ENCODE measurements at places on chromosomes 16 and 17.

- DNase-seq: no peak
Measured at GRCh38 chr16:12132290-12132689, 155.8 kb downstream of the SNX29 start.

GRCh38 chr17:75277664-75278071, 6.6 kb upstream of the MIF4GD start:
- no peak for DNase-seq

GRCh38 chr17:59830007-59830630, 62.6 kb downstream of the TUBD1 start:
- DNase-seq: no peak

- DNase-seq: no peak
Measured at GRCh38 chr17:42891539-42892152, 9.0 kb upstream of the G6PC1 start.

DNA sequence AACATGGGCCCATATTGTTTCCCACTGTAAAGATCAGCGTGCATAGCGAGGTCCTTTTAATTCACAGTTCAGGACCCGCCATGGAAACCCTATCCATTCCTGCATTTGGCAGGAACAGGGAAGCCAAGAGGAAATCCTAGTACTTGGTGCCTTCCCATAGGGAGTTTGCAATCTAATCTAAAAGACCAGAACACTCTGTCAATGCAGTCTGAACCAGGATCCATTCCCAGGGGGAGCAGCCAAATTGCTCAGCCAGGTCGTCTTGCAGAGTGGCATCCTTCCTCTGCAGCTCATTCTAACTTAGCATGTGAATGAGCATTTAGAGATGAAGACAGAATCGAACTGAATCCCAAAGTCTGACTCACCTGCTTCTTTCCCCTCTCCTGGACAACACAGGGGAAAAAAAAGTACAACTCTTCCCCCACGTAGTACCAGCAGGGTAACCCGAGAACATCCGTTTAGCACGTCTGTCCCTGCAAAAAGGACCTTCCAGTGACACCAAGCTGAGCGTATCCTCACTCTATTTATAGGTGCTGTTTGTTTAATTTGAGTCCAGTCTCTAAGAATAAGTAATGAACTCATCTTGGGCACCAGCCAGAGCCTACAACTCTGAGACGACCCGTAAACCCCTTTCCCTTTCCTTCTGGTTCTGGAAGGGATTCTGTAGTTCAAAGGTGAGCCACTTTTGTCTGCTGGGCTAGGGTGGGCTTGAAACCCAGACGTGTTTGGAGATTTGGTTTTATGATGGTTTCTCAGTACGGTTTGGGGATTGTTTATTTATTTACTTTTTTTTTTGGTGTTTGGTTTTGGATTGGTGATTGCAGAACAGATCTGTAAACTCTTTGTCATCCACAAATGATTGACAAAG, 74.5 kb downstream of the ERCC4 start:
- DNase-seq: no peak

DNA sequence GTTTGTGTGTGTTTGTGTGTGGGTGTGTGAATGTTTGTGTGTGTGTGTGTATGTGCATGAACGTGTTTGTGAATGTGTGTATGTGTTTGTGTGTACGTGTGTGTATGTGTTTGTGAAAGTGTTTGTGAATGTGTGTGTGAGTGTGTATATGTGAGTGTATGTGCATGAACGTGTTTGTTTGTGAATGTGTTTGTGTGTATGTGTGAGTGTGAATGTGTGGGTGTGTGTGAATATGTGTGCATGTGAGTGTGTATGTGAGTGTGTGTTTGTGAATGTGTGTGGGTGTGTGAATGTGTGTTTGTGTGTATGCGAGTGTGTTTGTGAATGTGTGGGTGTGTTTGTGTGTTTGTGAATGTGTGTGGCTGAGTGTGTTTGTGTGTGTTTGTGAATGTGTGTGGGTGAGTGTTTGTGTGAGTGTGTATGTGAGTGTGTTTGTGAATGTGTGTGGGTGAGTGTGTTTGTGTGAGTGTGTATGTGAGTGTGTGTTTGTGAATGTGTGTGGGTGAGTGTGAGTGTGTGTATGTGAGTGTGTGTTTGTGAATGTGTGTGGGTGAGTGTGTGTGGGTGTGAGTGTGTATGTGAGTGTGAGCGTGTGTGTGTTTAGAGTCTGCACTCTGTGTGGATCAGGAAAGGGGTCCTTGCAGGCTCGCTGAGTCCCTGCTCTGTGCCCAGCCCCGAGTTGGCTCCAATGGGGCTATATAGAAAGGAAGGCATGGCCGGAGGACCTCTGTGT, 890 bp upstream of the CD300A start:
- no peak for DNase-seq

GRCh38 chr17:82145550-82146155, 47.6 kb upstream of the FASN start:
- DNase-seq: no peak

DNA sequence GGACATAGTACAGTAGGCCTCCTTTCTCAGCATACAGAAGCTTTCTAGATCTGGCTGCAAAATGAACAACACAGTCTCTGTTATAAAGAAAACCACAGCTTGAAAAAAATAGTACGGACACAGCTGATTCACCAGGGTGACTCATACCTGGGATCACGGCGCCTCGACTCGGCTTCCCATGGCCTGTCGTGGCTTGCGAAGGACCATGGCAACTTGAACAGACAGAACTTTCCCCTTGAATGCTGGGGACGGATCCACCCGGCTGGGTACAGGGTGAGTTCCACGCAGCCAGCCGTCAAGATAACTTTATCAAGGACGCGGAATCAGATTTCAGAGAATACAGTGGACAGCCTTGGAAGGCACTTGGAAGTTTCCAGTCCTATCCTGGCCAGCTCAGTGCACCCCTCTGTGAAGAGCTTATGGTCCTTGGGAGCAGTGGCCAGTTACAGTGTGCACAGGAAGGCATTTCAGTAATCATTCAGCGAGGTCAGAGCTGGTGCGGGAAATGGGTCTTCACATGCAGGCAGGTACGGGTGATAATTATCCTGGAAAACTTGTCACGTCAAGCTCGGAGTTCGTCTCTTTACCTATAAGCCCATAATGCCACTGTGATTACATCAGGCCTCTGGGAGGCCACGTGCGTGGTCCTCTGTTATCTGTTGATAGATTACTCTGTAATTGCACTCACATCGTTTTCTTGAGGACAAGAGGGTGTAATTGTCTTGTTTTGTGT, 57.9 kb upstream of the MAF start:
- DNase-seq: no peak

DNA sequence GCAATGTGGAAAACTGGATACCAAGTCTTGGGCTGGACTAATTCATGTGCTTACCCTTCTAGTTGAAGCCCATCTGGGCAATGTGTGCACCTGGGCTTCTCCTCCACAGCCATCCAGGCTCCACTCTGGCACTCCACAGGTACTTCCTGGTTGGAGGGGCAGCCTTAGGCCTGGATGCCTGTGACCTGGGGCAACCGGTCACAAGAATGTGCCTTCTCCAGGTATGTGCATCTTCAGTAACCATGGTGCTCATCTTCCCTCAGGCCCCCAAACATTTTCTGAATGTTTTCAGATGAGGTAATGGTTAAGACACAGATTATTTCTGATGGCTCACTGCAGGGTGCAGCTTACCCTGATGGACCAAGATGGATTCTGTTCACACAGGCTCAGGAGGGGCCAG, 11.1 kb downstream of the C16orf86 start:
- no peak for DNase-seq

DNA sequence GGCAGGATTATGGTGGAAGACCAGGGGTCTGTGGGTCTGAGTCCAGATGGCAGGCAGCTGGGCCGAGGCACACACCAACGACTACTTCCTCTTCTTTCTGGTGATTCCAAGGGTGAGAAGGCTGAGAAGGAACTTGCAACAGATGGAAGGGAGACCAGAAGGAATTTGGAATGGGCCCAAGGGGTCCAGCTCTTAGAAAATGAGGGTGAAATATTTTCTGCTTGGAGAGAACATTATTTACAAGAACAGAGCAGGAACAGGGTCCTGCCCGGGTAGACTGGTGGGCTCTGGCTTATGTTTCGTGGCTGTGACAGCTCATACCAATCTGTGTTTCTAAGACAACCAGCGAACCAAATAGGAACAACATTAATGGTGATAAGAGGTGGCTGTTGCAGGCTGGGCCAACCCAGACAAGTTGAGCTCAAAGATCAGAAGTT, 36.6 kb downstream of the CCDC42 start:
- no peak for DNase-seq

- DNase-seq: no peak
Measured at GRCh38 chr16:84068783-84069462, 26.3 kb upstream of the SLC38A8 start.

DNA sequence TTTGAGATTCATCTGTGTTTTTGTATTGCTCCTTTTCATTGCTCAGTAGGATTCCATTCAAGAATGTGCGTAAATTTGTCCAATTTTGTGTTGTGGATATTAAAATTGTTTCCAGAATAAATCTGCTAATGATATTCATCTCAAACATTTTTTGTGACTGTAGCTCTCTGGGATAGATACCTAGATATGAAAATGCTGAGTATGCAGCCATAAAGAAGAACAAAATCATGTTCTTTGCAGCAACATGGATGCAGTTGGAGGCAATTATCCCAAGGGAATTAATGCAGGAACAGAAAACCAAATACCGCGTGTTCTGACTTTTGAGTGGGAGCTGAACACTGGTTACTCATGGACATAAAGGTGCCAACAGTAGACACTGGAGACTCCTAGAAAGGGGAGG, 40.2 kb upstream of the ATF7IP2 start:
- DNase-seq: no peak

GRCh38 chr16:68031951-68032350, 8.9 kb downstream of the DUS2 start:
- DNase-seq: no peak
